ENCODE measurements at places on chromosomes 2 and 18.

- DNase-seq, result no peak
Measured at GRCh38 chr2:150647943-150648342, 160.5 kb upstream of the RND3 start.

GRCh38 chr2:20590704-20591515 is 60.0 kb downstream of the HS1BP3 start:
- no peak for DNase-seq

GRCh38 chr18:74803117-74803516 is 205.4 kb downstream of the ZNF407 start:
- DNase-seq, result no peak

DNA sequence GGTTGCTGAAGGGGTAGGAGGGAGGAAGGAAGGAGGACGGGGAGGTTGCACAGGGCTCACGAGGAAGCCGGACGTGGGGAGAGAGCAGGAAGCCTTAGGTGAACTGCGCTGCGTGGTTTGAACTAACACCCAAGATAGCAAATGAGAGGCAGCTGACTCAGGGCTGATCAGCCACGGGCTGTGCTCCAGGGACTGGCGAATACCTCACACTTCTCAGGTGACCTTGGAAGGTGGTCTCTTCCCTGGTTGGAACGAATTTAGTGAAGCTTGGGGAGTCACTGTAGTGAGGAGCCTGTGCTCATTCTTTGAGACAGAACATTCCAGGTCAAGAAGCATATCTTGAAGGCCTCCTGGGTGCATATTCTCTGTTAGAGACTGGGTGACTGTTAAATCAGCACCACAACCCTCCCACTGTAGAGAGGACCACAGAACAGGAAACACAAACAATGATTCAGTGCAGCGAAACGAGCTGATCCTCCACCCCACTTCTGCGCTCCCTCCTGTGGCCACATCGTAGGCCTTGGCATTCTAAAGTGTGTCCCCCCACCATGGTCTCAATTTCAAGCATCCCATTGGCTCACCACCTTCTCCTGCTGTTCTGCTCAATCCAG is 33.8 kb downstream of the TOGARAM2 start:
- no peak for DNase-seq

- DNase-seq, result no peak
Measured at GRCh38 chr18:3619746-3620145, 169.8 kb downstream of the TGIF1 start.

- no peak for DNase-seq
Measured at GRCh38 chr2:105377871-105378270, 21.0 kb downstream of the FHL2 start.

- peak; percentile 55 for DNase-seq
Measured at GRCh38 chr18:54671291-54671881, 80.3 kb downstream of the DYNAP start.

- no peak for DNase-seq
Measured at GRCh38 chr2:63632382-63632781, 43.6 kb downstream of the MDH1 start.

DNA sequence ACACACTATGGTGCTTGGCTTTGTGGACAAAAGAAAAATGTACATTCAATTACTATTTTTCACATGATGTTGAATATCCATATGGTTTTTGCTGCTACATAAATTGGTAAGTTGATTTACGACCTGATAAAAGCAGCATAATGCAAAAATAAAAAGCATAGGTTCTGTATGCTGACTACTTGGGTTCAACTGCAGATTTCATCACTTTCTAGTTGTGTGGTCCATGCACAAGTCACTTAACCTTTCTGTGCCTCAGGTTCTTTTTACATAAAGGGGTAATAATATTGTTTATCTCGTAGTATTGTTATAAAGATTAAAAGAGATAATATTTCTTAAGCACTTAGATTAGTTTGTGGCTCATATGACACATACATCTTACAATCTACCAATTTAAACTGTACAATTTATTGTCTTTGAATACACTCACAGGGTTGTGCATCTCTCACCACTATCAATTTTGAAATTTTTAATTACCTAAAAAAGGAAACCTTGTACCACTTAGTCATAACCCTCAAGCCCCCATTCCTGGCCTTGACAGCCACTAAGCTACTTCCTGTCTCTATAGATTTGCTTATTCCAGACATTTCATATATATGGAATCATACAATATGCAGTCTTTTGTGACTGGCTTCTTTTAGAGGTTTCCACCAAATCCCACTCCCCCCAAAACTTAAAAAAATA is 1443.9 kb downstream of the SUCLG1 start:
- no peak for DNase-seq
